AG10803 (cell line): ENCODE measurements at places on chromosomes 11 and 22.

DNA sequence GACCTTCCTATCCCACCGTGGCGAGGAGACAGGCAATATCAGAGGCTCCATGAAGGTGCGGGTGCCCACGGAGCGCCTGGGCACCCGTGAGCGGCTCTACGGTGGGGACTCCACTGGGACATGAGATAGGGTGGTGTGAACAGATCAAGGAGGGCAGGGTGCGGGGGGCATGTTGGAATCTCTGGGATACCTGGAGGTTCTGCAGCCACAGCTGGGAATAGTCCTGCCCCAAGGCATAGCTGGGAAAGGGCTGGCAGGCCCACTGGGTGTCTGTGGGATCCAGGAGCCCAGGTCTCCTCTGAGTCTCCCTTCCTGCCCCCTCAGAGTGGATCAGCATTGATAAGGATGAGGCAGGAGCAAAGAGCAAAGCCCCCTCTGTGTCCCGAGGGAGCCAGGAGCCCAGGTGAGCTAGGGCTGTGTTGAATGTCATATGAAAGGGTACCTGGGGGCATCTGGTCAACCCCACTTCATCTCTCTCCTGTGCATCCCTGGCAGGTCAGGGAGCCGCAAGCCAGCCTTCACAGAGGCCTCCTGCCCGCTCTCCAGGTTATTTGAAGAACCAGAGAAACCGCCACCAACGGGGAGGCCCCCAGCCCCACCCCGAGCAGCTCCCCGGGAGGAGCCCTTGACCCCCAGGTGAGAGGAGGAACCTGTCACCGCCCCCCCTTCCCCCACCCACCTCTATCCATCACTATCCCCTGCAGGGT is 8.5 kb downstream of the PHOX2A start:
- DNase-seq, result no peak

DNA sequence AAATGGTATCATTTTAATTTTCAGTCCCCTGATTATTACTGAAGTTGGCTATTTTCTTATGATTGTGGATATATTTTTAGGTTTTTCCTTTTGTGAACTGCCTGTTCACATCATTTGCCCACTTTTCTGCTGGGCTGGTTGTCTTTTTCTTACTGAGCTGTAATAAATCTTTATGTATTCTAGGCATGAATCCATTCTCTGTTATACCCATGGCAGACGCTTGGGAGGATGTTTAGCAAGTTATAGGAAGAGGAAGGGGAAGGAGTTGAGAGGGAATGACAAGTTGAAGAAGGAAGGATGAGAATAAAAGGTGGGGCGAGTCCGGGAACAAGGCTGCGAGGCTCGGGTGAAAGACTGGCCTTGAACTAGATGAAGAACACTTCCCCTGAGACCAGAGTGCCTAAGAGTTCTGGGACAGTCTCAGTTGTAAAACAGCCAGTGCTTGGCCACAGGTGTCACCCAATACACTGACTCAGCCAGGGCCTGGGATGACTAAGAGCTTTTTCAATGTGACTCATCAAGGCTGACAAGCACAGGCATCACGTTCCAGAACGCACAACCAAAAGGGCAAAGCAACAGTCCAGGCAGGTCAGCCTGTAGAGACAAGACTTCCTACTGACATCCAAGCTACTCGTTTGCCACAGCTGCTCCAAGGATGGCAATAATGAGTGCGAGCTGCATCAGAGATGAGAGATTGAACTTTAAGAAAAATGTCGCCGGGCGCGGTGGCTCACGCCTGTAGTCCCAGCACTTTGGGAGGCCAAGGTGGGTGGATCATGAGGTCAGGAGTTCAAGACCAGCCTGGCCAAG is 35.2 kb downstream of the LRFN4 start:
- peak; percentile 88 for DNase-seq

DNA sequence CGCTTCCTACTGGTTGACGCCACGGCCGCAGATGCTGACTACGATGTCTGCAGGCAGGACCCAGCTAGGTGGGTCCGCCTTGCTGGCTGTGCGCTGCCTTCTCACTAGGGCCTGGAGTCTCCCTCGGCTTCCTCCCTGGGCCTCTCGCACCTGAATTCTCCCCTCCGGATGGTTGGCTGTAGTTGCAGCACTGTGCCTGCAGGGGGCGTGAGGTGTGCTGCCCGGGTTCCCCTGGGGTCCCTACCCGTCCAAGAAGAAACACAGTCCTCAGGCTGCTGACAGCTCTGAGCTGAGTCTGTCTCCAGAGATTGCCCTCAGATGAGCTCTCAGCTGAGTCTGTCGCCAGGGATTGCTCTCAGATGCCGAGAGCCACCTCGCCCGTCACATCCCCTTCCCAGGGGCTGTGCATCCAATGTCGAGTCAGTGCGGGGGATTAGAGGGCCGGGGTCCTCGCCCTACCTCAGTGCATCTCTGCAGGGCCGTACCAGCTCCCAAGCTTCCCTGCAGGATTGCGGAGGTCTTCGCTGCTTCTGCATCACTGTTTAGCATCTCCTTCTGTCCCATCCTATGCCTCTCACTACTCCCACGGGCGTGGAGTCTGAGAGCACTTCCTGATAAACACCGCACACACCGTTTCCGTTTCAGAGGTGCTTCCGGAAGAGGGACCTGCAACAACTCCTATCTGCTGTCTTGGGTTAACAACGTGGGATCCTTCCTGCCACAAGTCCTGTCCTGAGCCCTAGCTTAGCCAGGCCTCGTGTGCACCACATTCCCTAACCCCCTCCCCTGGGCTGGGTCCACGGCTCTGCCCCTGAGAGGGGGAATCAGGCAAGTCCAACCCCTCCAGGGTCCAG is 196.9 kb downstream of the CSNK2A3 start:
- no peak for DNase-seq

- no peak for DNase-seq
These were observed 1.8 kb downstream of the SERGEF start for GRCh38 chr11:18010977-18011586.

DNA sequence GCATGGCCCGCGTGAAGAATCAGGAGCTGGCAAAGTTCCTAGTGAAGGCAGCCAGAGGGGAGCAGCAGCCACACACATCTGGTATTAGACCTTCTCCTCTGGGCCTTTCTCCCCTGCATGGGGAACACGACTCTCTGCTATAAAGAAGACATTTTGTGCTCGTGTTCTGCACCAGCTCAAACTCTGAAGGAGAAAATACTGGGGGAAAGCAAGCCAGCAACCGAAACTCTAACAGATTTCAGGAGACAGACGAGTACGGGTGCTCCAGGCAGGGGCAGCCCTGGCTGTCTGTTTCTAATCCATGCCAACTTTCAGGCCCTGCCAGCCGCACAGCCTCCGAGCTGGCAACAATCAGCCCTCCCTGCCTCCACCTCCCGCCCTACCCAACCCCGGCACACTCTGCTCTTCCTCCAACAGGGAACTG is 296.3 kb downstream of the BRD1 start:
- no peak for DNase-seq
